ENCODE measurements at places on chromosomes 7 and 10. TPM values are rescaled to one million over a fixed set of nuclear protein-coding genes. Genes with fewer than 3 reads are reported as not detected.

- no peak for DNase-seq
Measured at GRCh38 chr10:18980089-18980629, 68.4 kb upstream of the MALRD1 start.

DNA sequence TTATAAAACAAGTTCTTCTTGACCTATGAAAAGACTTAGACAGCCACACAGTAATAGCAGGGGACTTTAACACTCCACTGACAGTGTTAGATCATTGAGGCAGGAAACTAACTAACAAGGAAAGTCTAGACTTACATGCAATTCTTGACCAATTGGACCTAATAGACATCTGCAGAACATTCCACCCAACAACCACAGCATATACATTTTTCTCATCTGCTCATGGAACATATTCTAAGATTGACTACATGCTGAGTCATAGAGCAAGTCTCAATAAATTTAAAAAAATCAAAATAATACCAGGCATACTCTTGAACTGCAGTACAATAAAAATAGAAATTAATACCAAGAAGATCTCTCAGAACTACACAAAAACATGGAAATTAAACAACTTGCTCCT, 219.5 kb upstream of the HPS1 start:
- no peak for DNase-seq

- no peak for DNase-seq
Measured at GRCh38 chr7:15462721-15463389, 99.0 kb downstream of the AGMO start.

- DNase-seq = no peak
Measured at GRCh38 chr10:14810969-14811953, 26.6 kb downstream of the CDNF start.

DNA sequence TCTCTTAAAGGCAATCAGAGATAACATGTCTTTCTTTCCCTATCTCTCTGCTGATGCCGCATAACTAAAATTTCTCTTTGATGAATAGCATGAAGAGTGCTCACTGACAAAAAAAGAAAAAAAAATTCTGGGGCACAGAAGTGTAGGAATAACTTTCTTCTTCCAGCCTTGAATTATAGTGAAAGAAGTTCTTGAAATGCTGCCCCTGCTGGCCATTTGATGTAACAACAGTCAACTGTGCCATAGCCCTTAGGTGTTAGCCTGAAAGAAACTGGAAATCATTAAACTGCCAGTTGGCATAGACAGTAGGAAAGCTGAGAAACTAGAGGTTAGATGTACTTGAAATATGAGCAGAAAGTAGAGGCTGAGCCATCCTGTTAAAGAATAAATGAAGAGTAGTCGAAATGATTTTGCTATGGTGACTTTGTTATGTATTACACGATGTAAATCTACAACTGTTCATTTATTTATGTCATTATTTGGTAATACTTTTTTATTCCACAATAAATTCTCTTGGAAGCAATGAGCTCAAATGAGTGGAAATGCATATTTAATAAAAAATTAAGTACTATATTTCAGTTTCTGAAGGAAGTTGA, 48.3 kb upstream of the FAM171A1 start:
- peak; percentile 21 for DNase-seq

DNA sequence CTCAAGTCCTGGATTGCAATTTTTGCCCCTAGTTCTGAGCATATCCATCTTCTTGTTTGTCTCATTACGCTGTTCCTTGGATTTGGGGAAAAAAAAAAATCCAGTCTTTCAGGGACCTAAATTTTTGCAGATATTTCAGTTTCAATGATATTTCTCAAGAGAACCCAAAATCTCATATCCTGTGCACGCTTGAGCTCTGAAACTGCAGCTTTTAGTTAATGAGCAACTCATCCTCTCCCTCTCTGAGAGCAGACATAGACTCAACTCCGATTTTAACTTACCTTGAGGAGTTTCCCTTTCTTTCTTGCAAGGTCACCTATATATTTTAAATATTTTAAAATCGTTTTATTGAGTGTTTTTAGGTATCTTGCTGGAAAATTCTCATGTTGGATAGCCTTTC, 200.3 kb downstream of the GALNT17 start:
- DNase-seq = no peak

GRCh38 chr10:11253385-11254002, 235.8 kb downstream of the CELF2 start:
- DNase-seq = no peak

- DNase-seq = no peak
Measured at GRCh38 chr10:85668522-85668921, 698.1 kb downstream of the GRID1 start.

- no peak for DNase-seq
Measured at GRCh38 chr7:44654255-44654796, 47.9 kb downstream of the OGDH start.

PIK3AP1 gene
- total RNA-seq = 5.7 TPM

TMEM184A gene
- 0.15 TPM for total RNA-seq

- no peak for DNase-seq
Measured at GRCh38 chr7:110095372-110096052, 995.4 kb upstream of the LRRN3 start.

DNA sequence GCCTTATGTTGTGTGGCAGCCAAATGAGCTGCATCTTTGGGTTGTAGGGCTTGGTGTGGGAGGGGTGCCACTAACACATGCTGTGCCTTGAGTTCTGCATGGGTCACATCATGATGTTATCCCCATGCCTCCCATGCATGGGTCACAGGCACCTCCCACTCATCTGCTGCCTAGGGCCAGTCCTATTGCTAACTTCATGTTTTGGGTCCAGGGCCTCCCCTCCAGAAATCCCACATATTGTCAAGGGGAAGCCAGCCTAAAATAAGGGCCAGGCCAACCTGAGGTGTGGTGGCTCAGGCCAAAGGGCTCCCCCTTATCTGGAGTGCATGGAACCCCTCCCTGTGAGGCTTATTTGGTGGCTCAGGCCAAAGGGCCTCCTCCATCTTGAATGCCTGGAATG, 299.0 kb downstream of the RPS24 start:
- no peak for DNase-seq

- no peak for DNase-seq
Measured at GRCh38 chr10:79335470-79336235, 11.6 kb upstream of the PPIF start.

DNA sequence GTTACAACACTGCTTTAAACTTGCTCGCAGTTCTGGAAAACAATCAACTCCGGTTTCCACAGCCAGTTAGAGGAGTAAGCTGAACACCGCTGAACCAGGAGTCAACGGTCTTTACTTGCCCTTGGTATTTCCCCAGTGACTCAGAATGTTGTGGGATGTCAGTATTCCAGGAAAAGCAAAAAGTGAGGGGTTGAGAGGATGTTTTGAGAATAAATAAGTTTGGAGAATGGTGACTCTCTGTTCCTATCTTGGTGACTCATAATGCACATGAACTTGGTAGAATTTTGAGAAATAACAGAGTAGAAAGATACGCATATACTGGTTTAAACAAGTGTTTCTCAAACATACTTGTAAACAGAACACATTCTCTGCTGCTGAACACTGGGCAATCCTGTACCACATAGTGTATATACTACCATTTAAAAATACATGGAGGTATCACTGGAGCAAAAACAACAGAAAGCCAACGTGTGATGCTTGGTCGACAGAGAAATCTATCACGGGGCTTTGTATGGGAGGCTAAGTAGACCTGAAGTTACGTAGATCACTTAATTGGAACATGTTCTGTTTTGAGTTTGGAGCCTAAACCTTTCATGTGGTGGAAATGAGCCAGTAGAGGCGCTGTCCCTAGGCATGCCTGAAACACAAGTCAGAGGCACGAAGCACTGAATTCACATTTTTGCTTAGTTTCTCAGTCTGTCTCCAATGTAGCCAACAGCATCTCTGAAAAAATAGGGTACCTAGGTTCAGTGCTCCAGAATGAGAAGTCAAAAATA, 534.3 kb downstream of the PARD3 start:
- DNase-seq = no peak

SDK1 gene
- 0.40 TPM for total RNA-seq

DNA sequence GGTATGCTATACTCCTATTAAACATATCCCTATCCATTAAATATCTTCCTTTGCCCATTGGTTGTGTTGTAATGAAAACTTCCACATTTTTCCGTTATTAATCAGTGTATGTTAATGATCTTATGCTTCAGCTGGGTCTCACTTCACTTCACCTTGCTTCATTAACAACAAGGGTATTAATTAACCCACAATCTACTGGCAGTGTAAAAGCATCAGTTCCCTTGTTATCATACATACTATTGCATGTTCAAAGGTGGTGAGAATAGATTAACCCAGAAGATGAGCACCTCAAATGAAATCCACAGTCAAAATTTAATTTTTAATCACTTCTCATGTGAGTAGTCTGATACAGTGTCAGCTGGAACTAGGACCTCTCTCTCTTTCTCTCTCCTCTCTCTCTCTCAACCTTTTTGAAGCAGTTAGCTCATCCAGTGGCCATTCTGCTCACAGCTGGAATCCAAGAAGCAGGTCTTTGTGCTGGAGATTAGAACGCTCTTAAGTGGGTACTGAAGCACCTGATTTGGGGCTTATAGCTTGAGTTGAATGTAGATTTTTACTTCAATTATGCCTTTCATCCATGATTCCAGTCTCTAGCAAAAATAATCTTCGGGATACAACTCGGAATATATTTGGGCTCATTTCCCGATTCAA, 172.3 kb downstream of the RAPGEF5 start:
- DNase-seq = no peak

GRCh38 chr7:96667026-96667425, 42.6 kb downstream of the SEM1 start:
- DNase-seq = no peak

- no peak for DNase-seq
Measured at GRCh38 chr7:107173691-107174406, 5.0 kb downstream of the HBP1 start.

MLXIPL gene
- 0.43 TPM for total RNA-seq

Measured in activated T-cell treated with anti-CD3 and anti-CD28 coated beads, Interleukin-2, amount 50 U/mL, for 4 hours (primary cell).